ENCODE measurements at places on chromosomes 16 and 17.

GRCh38 chr17:36858119-36859002, 78.9 kb upstream of the LHX1 start:
- DNase-seq: no peak

DNA sequence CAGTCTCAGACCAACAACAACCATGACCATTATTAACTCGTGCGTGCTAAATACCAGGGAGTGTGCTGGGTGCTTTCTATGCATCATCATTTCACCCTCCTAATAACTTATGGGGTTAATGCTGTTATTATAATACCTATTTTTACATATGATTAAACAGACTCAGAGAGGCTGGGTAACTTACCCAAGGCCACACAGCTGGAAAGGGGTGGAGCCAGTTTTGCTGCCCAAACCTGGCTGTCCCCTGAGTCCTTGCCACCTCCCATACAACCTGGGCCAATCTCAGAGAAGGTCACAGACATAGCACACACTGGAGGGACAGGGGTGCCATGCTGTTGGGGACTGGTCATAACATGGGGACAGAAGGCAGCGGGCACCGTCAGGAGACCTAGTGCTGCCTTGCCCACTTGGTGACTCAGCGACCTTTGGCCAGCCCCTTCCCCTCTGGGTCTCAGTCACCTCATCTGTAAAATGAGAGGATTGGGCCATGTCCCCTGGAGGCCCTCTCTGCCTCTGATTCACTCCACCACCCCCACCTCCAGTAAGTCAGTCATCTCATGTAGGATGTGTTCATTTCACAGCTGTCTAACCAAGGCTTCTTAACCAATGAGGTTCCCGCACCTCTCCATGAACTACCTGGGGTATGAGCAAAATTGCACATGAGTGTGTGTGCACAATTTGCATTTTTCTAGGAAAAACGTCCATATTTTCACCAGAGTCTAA, 11.4 kb upstream of the FADS6 start:
- DNase-seq: no peak

DNA sequence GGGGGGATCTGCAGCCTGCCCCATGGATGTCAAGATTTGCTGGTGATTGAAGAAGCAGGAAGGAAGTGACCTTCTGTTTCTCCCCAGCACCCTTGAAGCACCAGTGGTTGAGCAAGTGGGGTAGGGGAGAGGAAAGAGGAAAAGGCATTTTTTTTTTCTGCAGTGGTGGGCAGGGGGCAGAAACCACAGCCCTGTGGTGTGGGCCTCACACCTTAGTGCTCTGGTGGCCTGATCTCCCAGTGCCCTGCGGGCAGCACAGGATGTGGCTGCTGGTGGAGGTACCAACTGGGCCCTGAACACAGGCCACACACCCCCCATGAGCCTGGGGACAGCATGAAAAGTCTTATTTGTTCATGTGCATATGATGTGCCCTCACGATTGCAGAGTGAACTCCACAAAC, 7.1 kb downstream of the ITGAD start:
- no peak for DNase-seq

DNA sequence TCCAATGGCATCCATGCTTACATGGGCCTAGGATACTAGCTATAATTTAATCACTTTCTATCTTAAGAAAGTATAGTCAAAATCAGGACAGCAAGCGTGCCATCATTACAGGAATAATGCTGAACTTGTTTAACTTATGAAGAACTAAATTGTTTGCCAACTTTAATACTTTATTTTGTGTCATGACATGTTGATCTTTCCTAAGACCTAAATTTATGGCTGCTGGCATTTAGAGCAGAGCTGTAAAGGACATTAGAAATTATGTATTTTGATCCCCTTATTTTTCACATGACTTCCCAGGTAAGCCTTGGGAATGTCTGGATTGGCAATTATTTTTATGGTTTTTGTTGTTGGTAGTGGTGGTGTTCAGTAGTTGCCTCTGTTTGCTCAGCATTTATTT, 920.3 kb upstream of the GOT2 start:
- no peak for DNase-seq
